ENCODE measurements at places on chromosomes 6 and 20.

GRCh38 chr6:2916158-2916925 is 13.2 kb upstream of the SERPINB9 start:
- no peak for DNase-seq

DNA sequence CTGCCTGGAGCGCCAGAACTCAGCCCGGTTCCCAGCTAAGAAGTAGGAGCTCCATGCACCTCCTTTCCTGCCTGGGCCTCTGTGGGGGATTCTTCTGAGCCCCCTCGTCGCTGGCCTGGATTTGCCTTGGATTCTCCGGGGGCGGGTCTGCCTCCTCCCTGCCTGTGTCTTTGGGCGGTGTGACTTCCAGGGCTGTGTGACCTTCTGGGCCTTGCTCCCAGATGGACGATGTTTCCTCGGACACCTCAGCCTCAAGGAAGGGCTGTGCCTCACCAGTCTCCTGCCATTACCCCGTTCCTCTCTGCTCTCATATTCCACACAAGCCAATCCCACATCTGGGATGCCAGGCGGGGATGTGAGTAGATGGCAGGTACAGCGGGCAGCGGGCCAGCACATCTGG is 76.8 kb downstream of the ERMARD start:
- DNase-seq = no peak

- no peak for DNase-seq
Measured at GRCh38 chr6:87791029-87791428, 89.0 kb upstream of the AKIRIN2 start.

DNA sequence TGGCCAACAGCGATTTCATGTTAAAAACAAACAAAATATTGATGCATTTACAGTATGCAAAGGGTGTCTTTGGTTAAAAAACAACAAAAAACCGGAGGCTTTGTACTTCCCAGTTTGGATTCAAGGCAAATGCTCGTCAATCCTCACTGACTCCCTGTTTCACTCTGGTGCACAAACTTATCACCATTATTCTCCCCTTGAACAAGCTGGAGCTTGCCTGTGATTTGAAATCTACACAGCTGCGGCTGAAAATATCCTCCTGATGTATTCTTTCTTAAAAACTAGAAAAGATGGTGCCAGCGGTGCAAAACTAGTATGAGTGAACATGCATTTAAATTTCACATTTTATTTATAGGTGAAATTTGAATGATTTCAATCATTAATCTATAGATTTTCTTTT is 3.3 kb downstream of the PERP start:
- no peak for DNase-seq

DNA sequence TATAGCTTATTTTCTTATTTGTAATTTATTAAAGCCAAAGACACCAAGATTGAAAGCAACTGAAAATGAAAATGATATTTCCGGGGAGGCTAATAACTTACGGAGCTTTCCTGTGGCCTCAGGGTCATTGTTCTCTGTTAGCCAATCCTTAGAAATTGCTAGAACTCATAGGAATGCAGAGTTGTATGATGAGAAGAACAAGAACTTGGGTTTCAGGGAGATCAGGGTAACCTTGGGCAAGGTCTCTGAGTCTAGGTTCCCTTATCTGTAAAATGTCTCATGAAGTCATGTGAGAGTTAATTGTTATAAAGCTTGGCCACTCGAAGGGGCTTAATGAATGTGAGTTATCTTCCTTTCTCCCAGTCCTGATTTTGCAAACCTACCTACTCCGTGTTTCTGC is 20.1 kb upstream of the SERINC3 start:
- no peak for DNase-seq

- DNase-seq = peak; percentile 14
Measured at GRCh38 chr6:146028252-146028795, 538 bp upstream of the GRM1 start.

DNA sequence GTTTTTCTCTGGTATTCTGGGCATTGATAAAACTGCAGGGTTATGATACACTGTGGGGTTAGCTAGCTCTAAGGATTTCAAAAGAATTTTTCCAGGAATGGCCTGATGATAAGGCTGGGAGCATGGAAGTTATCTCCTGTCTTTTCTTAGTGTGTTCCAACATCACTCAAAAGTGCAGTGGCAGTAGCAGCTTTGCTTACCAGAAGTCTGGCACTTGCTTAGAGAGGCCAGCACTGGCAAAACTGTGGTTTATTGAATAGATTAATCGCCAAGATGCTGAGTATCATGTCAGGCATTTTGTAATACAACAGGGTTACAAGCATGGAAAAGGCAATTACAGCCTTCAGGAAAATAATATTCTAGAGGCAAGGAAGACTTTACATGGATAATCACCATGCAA is 719.5 kb upstream of the GJE1 start:
- no peak for DNase-seq

DNA sequence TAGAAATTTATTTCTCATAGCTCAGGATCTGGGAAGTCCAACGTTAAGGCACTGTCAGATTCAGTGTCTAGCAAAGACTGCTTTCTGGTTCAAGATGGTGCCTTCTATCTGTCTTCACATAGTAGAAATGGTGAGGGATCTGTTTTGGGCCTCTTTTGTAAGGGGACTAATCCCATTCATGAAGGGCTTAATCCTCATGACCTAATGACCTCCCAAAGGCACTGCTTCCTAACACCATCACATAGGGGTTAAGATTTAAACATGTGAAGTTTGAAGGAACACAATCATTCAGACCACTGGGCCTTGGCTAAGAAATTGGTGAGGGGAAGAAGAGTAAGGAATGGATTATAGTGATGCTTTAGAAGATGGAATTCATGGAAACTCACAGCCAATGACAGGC is 237.6 kb downstream of the PACRG start:
- DNase-seq = no peak

DNA sequence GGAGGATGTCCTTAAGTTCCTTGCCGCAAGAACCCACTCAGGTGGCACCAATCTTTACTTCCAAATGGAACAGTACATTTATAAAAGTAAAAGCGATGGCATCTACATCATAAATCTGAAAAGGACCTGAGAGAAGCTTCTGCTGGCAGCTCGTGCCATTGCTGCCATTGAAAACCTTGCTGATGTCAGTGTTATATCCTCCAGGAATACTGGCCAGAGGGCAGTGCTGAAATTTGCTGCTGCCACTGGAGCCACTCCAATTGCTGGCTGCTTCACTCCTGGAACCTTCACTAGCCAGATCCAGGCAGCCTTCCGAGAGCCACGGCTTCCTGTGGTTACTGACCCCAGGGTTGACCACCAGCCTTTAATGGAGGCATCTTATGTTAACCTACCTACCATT is 191.7 kb downstream of the TRIM27 start:
- DNase-seq = no peak

GRCh38 chr6:48744948-48745347 is 634.0 kb upstream of the PTCHD4 start:
- DNase-seq = no peak

- DNase-seq = peak; percentile 61
Measured at GRCh38 chr6:30684386-30685156, 1.9 kb downstream of the PPP1R18 start.

- no peak for DNase-seq
Measured at GRCh38 chr6:72524011-72524645, 97.7 kb upstream of the KCNQ5 start.

DNA sequence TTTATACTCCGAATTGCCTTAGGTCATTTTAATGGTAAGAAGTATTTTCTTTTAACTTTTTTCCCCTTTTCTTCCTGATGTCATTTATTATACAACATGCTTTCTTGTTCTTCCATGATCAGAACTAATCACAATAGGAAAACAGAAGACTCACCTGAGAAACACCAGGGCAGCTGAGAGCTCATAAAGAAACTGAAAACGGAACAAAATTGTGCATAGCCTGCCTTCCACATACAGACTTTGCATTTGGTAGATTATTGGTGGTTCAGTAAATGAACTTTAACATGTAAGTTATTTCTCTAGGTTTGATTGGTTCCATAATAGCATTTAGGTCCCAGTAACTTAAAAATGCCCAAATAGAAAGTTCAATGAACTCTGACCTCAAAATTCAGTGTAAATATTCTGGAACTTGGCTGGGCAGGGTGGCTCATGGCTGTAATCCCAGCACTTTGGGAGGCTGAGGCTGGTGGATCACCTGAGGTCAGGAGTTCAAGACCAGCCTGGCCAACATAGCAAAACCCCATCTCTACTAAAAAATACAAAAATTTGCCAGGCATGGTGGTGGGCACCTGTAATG is 161.1 kb upstream of the DTNBP1 start:
- DNase-seq = no peak

DNA sequence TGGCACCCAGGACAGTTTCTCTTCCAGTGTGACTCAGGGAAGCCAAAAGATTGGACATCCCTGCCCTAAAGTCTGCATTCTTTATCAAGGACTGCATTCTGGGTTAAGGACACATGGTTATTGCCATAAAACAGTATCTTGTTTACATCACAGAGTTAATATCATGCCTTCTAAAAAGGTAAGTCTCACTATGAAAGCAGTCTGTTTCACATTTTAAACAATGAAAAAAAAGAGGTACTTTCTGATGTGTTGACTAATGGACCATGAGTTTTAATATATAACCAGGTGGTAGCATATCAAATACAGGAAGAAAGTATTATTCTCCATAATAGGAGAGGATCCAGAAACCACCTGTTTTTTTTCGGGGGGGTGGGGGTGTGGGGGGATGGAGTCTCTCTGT is 93.7 kb downstream of the TIAM2 start:
- DNase-seq = no peak

GRCh38 chr6:35208419-35208818 is 5.3 kb upstream of the SCUBE3 start:
- DNase-seq = no peak

- no peak for DNase-seq
Measured at GRCh38 chr6:74357321-74357720, 661.3 kb downstream of the CD109 start.

DNA sequence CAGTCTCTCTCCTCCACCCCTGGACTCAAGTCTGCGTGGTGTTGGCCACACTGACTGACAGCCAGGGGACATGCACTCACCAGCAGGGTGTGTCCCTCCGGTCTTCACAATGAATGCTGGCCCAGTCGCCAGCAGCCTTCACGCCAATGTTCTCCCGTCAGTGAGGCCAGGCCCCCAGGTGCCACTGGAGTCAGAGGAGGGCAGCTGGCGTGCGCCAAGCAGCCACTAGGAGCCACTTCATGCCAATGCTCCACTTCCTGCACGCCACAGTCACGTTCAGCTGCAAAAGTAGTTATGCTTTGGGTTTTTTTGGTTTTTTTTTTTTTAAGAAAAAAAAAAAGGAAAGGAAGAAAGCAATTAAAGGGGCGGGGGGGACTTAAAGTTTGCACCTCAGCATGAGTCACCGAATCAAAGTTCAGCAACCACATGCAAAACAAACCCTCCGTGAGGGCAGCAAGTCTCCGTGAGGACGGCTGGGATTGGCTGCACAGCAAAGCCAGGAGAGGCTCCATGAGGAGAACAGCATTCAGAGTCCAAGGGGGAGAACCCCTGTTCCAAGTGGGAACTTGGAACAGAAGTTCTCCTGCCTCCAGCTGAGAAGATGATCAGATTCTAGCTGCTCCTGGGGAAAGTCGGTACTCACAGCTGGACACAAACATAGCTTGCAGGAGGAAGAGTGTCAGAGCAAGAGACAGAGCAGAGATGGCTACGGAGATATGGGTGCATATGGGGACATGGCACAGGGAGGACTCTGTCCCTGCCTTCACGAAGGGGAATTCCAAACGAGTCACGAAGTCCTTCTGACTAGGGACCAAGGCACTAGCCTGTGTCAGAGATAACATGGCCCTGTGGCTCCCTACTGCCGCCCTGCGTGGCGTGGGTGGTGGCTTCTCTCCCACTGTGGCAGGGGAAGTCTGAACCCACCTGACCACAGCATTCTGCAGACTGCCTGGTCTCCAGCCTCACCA is at the start of gene ZC3H12D:
ZC3H12D (minus strand) TSS at position 282 of the 968 bp plus-strand sequence. CDS start 10,471 bp downstream, outside the sequence.
- DNase-seq = peak; percentile 90

GRCh38 chr6:137904822-137905617 is 38.0 kb downstream of the TNFAIP3 start:
- peak; percentile 43 for DNase-seq

DNA sequence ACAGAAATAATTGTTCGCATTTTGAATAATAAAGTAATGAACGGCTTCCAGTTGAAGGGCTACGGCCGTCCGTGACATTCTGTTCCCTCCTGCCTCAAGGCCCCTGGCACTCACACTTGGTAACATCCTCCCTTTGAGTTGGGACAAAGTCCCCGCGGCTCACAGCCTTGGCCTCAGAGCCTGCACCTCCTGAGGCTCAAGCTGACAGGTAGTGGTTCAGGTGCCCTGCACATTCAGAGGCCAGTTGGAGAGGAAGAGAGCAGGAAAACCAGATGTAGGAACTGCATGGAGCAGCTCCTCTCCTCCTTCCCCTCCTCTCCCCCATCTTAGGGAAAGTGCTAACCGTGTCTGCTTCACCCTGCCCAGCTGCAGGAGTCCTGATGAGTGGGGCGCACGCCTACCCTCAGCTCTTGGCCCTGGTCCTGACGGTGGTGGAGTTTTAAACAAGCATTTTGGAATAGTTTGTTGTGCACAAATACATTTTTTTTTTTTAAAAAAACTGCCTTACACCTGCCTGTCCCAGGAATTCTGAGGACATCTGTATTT is 393.1 kb downstream of the SMOC2 start:
- no peak for DNase-seq

DNA sequence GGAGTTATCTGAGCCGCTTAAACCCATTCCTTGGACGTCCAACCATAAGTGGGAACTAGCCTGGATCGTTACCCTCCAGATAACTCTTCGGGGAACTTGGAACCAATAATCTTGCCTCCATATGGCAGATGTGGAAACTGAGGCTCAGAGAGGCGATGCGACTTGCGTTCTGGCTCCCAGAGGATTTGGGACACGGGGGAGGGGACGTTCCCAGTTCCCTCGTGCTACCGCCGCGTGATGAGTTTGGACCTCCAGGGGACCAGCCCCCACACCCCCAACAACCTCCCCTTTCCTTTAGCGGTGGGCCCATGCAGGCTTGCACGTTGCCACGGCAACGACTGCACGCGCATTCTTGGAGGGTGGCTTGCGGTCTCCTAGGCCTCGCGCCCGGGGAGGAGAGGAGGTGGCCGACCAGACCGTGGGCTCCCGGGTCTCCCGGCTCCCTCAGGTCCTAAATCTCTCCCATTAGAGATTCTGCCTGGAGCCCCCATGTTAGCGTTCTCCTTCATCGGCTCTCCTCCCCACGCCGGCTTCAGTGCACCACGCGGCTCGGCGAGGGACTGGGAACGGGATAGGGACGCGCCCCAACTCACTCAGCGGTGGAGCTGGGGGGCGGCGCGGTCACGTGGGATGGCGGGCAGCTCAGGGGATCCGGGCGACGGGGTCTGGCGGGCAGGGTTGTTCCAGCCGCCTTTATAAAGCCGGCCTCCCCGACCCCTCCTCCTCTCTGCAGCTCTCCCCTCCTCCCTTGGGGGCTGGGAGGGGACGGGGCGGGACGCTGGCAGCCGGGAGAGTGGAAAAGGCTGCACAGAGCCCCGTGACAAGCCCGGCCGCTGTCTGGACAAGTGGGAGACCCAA is at the start of gene PLTP:
PLTP (minus strand) TSS at position 670 of the 858 bp plus-strand sequence. CDS start 703 bp downstream, outside the sequence.
- DNase-seq = peak; percentile 41
